ENCODE measurements at places on chromosomes 5 and 9.

- DNase-seq, result no peak
Measured at GRCh38 chr9:109139851-109140250, 20.1 kb upstream of the TMEM245 start.

DNA sequence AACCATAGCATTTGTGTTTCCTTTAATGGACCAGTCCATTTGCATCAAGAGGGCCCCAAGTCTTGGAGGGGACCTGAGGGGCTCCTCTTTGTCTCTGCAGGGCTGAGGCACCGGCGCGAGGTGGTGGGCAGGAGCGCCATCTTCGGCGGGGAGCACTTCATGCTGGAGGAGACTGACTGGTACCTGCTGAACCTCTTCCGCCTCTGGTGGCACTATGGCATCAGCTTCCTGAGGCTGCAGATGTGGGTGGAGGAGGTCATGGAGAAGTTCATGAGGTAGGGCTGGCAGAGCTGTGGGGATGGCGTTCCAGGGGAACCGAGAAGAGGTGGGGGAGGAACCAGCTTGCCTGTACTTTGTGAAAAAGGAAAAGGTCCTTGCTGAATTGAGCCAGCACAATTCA, 6.1 kb downstream of the PCYOX1L start:
- no peak for DNase-seq

GRCh38 chr5:114311968-114312367, 49.9 kb upstream of the KCNN2 start:
- DNase-seq, result no peak

DNA sequence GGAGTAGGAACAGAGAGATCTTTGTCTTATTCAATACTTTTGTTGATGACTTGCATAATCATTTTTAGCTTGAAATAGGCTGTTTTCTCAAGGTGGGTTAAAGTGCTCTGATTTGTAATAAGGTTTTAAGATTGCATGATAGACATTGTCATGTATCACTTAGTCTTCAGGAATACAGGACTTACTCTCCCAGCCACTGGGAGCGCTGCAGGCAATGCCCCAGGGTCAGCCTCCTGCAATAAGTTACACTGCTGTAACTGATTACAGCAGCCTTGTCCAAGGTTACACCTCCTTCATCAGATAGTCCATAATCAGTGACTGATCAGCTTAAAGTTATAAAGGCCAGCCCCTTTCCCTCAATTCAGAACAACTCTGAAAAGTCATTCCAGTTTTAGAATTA, 218.6 kb downstream of the ESM1 start:
- no peak for DNase-seq

DNA sequence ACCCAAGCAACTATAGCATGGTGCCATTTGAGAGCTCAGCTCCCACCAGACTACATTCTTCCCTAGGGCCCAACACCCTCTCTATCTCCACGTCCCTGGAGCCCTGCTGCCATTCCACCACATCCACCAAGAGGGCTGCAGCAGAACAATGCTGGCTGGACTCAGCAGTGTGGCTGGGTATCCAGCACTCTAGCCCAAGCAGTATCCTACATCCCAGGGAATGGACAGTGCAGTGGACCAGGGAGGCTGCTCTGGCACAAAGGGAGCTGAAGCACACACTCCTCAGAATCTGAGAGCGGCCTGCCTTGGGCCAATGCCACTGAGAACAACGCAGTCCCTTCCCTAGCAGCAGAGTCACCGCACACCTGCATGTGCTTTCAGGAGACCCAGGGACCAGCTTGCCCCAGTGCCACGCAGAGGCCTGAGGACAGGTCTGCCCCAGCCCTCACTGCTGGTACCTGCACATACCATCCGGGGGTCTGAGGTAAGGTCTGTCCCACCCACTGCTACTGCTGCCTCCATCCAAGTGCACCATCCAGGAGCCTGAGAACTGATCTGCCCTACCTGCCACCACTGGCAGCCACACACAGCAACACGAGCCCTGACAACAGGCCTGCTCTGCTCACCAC, 95.9 kb downstream of the ZDHHC21 start:
- DNase-seq, result no peak

DNA sequence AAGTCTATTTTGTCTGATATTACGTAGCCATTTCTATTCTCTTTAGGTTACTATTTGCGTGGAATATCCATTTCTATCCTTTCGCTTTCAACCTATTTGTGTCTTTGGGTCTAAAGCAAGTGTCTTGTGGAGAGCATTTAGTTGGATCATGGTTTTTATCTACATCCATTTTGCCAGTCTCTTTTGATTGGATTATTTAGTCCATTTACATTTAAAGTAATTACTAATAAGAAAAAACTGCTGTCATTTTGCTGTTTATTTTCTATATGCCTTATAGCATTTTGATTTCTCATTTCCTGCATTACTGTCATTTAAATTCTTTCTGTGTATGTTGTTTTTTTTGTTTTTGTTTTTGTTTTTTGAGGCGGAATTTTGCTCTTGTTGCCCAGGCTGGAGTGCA, 26.0 kb upstream of the UBQLN1 start:
- DNase-seq, result no peak

All from activated naive CD4-positive, alpha-beta T cell treated with anti-CD3 and anti-CD28 coated beads, Interleukin-2, amount 50 U/mL, for 16 hours (primary cell).